ENCODE measurements at places on chromosomes 11 and 22.
A peak's percentile ranks its signal among the peaks of the same experiment; 100 is the strongest.

GRCh38 chr11:66696146-66696545, 18.5 kb upstream of the RBM4B start:
- DNase-seq = no peak

DNA sequence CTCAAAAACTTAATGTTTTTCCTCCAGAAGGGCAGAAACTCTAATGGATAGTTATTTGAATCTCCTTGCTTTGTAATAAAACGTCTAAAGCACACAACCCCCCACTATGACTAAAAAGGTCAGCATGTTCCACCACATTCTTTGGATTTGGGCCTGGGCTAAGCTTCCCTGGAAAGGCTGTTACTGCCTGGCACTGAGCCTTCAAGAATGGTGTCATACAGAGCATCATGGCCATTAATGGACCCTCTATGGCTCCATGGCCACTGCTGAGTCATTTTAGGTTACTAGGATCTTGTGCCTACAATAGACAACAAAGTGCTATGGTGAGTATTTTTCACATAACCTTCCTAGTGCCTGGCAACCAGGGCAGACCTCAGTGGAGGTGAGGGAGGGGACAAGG, 242.6 kb upstream of the FAT3 start:
- DNase-seq = no peak

- no peak for DNase-seq
Measured at GRCh38 chr11:21912285-21912684, 280.6 kb upstream of the ANO5 start.

GRCh38 chr22:48362721-48363404, 1464.8 kb downstream of the BRD1 start:
- DNase-seq = no peak

- no peak for DNase-seq
Measured at GRCh38 chr11:43555816-43556611, 124.5 kb upstream of the HSD17B12 start.

- no peak for DNase-seq
Measured at GRCh38 chr11:9726321-9727022, 62.6 kb downstream of the SWAP70 start.

DNA sequence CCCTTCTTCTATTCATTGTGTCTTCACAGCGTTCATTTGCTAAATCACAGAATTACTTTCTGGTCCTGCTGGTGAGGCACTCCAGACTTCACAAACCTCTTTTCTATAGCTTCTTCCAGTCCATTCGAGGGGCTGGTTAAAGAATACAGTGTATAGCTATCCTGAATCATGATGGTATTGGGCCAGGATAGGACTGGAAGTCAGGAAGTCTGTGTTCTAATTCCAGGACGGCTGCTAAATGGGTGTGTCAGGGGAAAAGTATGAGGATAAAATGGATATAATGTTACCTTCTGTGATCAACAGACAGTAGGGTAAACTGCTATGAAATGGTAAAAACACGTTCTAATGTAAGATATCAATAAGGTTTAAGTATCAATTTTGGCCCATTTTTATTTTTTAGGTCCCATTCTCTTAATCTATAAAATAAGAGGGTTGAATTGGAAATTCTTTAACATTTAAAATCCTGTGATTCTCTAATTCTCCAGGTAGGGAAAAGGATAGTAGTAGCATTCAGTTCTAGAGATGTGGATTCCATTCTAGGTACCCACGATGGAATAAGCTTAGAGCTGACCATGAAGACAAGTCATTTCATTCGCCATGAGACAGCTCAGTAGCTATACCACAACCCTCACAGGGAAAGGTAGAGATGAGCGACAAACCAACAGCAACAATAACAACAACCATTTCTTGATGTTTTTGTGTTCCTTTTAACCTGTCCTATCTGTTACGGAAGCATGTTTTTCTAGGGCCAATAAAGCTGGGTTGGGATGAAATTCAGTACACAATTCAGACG, 96.1 kb downstream of the SLC1A2 start:
- DNase-seq = no peak

DNA sequence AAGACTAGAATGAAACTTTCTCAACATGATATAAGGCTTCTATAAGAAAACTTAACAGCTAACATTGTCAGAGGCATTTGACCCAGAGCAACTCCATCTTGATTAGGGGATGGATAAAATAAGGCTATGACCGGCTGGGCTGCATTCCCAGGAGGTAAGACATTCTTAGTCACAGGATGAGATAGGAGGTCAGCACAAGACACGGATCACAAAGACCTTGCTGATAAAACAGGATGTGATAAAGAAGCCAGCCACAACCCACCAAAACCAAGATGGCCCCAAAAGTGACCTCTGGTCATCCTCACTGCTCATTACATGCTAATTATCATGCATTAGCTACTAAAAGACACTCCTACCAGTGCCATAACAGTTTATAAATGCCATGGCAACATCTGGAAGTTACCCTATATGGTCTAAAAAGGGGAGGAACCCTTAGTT, 135.2 kb downstream of the TTC28 start:
- no peak for DNase-seq

- DNase-seq = no peak
Measured at GRCh38 chr11:134561331-134561720, 149.3 kb upstream of the B3GAT1 start.

DNA sequence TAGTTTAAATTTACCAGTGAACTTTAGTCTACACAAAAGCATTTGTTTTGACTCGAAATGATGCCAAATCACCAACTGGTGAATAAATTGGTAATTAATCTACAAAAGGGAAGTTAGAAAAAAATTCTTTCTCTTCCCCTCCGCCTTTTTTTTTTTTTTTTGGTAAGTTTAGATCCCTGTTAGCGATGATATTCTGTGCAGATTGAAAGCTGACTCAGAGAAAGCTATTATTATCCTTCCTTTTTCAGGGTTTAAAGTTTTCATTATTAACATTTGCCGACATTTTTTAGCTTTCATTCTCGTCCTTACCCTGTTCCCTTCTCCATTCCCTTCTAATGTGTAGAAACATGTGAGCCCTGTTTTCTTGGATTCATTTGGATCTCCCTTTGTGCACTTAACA, 16.8 kb upstream of the NUP160 start:
- no peak for DNase-seq

DNA sequence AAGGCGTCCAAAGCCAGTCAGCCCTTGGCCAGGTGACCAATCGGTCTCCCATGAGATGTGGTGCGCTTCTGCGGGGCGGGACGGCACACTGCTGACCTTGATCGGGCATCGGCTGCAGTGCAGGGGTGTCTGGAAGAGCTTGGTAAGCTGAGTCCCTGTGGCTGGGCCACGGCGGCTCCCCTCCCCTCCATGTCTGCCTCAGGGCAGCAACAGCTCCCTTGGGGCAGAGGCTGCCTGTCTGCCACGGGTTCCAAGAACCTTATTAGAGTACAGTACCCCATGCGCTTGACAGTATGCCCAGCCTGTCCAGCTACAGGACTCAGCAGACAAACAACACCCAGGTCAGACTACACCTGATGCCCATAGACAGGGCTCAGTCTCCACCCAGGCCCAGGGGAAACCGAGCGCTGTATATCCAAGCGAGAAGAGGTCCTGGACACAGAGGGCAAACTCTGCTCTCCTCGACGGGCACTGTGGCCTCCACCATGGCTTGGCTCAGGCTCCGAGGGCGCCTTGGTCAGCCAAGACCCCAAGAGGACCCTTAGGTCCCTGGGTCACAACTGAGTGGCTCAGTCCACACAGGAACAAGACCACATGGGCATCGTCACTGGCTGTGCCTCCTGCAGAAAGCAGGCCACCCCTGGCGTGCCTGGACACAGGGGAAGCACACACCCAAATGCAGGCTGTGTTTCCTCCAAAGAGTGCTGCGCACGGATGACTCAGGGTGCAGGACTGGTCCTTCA, 18.9 kb downstream of the TSPAN32 start:
- DNase-seq = no peak

DNA sequence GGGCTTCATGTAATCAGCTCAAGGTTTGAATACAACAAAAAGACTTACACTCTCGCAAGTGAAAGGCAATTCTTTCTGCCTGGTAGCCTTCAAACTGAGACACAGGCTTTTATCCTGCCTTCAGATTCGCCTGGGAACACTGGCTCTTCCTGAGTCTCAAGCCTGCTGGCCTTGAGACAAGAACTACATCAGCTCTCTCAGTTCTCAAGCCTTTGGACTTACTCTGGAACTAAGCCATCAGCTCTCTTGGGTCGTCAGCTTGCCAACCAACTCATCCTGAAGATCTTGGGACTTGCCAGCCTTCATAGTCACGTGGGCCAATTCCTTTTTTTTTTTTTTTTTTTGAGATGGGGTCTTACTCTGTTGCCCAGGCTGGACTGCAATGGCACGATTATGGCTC, 35.7 kb upstream of the LRRC10B start:
- no peak for DNase-seq

DNA sequence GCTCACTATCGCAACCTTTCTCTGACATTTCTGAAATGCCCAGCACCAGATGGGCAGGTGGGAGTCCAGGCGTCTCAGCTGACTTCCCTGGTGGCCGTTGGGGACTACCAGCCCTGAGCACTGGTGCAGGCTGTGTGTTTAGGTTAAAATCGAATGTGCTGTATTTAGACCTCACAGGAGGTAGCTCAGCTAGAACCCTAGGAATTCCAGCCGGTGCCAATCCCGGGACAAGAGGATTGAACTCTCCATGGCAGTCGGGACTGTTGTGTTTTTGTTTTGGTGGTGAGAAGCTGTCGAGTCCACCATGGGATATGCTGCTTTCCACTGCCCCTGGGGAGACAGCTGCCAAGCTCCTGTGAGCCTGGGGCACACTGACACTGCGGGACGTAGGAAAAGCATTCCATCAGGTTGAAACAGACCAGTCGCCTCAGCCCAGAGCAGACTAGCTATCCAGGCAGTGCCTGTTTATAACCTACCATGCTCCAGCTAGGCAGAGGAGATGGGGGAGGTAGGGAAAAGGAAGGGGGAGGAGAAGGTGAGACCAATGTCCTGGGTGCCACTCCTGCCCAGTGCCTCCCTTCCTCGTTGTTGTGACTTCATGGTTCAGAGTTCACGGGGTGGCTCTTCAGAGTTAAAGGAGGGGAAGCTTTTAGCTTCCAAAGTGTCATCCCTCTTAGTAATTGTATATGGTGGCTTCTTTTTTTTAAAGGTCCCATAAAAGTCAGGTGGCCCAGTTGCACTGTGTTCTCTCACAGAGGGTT, 53.0 kb downstream of the MICAL2 start:
- DNase-seq = no peak

DNA sequence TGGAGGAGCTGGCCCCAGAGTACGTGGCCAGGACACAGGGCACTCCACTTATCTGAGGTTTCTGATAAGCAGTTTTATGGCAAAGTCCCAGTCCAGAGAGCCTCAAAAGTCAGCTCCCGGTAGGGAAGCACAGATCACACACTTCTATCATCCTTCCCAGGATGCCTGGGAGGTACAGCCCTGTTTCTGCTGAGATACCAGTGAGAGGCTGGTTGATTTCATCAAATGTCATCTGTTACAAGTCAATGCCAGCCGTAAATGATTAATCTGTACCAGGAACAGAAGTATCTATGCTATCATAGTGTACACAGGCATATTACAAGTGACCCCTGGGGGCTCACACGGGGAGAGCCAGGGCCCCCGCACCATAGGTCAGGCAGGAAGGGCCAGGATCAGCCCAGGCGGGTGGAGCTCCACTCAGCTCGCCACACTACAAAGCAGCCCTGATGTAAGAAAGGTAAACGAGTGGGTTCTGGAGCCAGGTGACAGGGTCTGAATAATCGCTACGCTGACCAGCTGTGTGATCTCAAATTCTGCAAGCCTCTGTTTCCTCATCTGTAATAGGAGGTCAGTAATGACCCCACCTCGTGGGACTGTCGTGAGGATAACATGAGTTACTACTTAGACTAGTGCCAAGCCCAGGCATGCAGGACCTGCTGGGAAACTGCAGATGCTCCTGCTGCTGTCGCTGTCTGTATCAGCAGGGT, 17.6 kb downstream of the PLA2G6 start:
- no peak for DNase-seq

DNA sequence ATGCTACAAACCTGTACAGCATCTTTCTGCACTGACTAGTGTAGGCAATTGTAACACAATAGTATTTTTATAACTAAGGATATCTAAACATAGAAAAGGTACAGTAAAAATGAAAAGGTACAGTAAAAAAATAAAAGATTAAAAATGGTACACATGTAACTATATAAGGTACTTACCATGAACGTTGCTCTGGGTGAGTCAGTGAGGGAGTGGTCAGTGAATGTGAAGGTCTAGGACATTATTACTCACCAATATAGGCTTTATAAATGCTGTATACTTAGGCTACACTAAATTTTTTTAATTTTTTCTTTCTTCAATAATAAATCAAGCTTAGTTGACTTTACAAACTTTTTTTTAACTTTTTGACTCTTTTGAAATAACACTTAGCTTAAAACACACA, 59.9 kb downstream of the EIF3M start:
- no peak for DNase-seq

- DNase-seq = no peak
Measured at GRCh38 chr22:35072925-35073324, 7.0 kb downstream of the ISX start.

DNA sequence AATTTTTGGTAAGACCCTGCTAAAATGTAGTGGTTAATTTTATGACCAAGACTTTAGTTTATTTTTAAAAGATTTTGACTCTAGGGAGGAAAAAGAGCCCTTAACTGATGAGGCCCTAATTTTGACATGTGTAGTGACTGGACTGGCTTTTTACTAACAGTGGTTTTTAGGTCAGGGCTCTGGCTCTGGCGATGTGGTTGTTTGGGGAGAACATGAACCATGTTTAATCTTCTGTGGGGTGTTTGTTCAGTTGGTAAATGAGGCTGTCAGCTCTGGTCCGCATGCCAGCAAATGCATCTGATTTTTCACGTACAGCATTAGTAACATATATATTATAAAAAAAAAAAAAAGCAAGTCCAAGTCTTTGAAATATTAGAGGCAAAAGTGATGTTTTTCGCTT, 104.3 kb downstream of the EXT2 start:
- no peak for DNase-seq

DNA sequence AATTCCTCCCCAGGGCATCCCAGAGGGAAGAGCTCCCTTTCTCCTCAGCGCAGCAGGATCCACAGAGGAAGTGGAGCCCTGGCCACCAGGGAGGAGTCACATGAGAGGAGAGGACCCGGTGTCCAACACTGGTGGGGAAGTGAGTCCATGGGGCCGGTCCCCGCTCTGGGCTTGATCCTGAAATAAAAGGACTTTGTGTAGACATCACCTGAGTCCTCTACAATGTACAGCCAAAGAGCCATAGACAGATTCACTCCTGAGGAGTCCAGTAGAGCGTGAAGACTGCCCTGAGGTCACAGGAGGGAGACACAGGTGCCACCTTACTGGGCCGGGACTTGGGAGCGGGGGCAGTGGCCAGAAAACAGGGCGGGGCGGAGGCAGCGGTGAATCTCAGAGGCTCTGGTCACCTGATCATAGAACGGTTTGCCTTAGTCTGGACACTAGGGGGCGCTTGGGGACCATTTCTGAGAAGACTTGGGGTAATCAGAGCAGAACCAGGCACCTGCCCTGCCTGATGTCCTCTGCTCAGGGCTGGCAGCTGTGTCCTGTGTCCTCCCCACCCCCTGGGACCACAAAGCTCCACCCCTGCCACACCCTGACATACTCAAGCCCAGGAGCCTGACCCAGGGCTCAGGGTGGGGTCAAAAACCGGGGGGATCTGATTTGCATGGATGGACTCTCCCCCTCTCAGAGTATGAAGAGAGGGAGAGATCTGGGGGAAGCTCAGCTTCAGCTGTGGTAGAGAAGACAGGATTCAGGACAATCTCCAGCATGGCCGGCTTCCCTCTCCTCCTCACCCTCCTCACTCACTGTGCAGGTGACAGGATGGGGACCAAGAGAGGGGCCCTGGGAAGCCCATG, 112.7 kb downstream of the VPREB1 start:
- peak; percentile 12 for DNase-seq

All from stimulated activated CD8-positive, alpha-beta memory T cell treated with anti-CD3 and anti-CD28 coated beads, Interleukin-4, amount 100 ng/mL, for 4 hours (primary cell).